ENCODE measurements at places on chromosomes 5 and 9.

GRCh38 chr9:137918331-137919094 lies 40.9 kb downstream of the CACNA1B start:
- DNase-seq, result no peak

DNA sequence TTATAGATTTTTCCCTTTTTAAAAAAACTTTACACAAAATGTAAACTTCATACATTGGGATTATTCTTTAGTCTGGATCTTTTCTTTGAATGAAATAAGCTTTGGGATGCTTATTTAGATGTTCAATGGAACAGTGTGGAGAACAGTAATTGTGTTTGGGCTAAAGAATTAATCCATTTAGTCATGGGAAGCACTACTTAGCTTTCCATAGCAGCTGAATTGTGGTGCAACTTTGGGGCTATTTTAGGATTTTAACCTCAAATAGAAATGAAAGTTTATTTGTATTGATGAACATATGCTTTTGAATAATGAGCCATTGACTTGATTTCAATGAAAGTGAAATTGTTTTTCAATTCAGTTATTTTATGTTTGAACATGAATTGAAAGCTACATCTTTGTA lies 72.4 kb downstream of the ZCCHC7 start:
- DNase-seq, result no peak

DNA sequence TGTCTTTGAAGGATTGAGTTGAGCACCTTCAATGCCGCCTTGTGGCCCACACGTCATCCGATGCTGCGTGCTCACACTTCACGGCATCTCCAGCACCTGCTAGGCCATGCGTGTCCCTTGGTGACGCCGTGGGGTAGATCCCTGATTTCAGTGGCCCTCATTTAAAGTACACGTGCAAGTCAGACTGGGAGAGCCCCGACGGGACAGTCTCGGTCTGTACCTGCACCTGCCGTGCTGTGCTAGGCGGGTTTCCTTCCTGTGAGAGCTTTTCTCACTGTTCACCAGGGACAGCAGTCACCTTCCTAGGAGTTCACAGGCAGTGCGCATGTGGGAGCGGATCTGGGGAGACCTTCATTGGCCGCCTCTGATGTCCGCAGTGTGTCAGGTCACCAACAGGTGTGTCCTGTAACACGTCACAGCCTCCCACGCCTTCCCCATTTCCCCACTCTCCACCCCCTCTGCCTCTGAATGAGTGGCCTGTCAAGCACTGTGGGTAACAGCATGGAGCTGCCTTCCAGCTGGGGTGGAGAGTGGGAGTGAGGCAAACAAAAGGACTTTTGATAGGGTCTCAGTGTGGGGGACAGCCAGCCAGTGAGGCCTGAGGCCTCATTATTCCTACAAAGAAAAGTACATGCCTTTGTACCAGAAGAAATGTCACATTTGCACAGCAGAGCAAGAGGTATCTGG lies 236.4 kb downstream of the FANCC start:
- no peak for DNase-seq

- DNase-seq, result no peak
Observed at GRCh38 chr5:5638211-5638610, 215.7 kb downstream of the ICE1 start.

DNA sequence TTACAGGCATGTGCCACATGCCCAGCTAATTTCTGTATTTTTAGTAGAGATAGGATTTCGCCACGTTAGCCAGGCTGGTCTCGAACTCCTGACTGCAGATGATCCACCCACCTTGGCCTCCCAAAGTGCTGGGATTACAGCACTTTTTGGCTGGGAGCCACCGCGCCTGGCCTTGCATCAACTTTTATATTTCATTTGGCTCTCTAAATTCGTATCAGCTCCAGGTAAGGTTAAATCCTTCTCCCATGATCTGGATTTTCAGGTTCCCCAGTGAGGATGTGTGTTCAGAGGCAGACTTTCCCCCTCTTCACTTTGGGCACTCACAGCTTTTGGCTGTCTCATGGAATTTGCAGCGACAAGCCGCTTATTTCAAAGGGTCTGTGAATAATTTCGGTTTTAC lies 16.8 kb upstream of the RNF38 start:
- DNase-seq, result no peak

DNA sequence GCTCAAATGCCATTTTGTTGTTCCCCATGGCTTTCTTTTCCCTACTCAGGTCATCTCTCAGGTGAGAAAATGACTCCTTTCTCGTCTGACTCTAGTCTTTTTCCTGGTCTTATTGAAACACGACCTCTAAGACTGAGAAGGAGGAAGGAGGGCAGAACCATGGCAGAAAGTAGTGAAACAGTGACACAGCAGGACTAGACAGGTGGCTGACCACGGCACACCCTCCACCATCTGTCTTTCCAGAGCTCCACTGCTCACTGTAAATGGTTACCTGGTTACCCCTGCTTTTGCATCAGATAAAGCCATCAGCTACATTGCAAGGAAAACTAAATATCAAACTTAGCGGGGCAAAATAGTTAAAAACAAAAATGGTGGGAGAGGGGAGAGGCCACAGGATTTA lies 30.9 kb downstream of the NR4A3 start:
- no peak for DNase-seq

DNA sequence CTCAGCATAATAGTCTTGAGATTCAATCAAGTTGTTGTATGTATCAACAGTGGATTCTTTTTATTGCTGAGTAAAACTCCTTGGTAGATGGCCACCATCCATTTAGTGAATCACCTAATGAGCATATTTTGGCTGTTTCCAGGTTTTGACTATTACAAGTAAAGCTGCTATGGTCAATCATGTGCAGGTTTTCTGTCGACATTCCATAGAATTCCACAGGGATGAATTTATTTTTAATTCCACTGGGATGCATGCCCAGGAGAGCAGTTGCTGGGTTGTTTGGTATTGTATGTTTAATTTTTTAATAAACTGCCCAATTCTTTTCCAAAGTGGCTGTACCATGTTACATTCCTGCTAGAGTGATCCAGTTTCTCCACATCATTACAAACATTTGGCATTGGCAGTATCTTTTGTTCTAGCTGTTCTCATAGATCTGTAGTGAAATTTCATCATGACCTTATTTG lies 10.5 kb upstream of the S1PR3 start:
- DNase-seq, result no peak

DNA sequence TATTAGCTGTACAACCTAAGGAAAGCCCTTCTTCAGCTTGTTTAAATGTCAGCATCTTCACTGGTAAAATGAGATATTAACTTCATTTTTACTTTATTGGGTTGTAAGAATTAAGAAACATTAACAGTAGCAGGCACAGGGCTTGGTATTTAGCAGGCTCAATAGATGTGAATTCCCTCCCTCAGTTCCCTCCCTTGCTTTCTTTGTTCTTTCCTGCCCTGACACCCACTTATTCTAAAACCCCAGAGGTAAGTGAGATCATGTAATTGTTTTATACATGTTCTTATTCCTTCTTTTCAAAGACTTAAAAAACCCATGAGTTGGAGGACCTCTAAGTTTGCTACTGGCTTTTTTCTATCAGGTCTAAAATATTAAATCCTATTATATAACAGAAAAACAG lies 73.3 kb upstream of the IFNK start:
- no peak for DNase-seq

DNA sequence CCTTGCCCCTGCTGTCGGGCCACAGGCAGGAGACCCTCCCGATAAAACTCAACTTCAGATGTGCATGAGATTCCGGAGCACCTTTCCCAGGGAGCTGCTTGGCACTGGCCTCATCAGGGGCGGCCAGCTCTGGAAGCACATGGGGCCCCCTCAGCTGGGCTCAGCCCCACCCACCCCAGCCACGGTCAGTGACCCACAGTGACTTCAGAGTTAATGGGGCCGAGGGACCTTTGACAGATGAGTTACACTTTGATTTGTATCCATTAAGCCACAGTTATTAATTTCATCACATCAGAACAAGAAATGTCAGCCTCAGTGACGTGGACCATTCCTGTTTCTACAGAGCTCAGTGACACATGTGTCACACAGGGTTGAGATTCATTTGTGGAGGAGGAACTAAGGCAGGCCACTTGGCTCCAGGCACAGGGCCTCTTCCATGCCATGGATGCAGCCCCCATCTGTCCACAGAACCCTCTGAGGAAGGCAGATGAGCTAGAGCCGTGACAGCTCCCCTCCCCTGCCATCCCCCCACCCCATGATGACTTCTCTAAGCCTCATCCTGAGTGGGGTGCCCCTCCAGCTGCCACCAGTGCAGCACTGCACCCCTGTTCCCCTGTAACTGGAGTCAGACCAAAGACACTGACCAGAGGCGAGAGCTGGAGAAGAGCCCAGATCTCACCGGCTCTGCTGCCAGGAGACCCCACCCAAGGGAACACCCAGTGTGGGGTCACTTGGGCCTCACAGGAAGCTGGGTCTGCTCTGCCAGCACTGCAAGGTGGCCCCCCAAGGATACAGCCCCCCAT lies 69.4 kb upstream of the ADAMTS2 start:
- DNase-seq, result no peak
